NCI-H1417 (cell line): ENCODE measurements at places on chromosomes 1 and 21.
A peak's percentile ranks its signal among the peaks of the same experiment; 100 is the strongest.

GRCh38 chr1:209624558-209625549 lies 27.4 kb downstream of the LAMB3 start:
- no peak for DNase-seq

GRCh38 chr1:9809100-9809510 lies 14.7 kb downstream of the CLSTN1 start:
- DNase-seq: no peak

GRCh38 chr1:84170171-84170570 lies 26.1 kb downstream of the PRKACB start:
- no peak for DNase-seq

DNA sequence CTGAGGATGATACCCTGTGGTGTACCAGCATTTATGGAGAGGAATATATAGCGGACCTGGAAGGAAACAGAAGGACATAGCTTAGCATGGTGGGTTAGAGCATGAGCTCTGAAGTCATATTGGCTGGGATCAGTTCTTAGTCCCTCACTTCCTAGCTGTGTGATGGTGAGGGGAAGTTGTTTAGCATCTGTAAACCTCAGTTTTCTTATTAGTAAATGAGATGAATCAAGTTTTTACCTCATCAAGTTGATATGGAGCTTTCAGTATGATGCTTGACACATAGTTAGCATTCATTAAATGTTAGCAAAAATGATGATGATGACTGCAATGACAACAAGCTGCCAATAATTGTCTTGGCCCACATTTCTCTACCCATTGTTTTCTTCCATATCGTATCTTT lies 84.8 kb downstream of the NEK7 start:
- no peak for DNase-seq

DNA sequence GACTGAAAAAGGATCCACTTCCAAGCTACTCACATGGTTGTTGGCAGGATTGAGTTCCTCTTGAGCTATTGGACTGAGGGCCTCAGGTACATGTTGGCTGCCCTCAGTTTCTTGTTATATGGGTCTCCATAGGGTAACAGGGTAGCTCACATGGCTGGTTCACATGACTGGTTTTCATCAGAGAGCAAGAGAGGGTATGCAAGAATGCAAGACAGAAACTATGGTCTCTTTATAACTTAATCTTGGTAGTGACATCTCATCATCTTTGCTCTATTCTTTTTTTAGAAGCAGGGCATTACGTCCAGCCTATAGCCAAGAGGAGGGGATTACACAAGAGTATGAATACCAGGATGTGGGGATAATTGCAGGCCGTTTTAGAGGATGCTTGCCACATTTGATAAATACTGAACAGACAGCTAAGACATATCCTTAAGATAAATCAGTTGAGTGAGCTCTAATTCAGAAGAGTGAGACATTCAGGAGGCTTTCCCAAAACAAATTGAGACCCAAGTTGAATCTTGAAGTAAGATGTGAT lies 100.2 kb downstream of the HMCN1 start:
- DNase-seq: no peak

GRCh38 chr1:17976854-17977253 lies 130.7 kb upstream of the IGSF21 start:
- DNase-seq: no peak

DNA sequence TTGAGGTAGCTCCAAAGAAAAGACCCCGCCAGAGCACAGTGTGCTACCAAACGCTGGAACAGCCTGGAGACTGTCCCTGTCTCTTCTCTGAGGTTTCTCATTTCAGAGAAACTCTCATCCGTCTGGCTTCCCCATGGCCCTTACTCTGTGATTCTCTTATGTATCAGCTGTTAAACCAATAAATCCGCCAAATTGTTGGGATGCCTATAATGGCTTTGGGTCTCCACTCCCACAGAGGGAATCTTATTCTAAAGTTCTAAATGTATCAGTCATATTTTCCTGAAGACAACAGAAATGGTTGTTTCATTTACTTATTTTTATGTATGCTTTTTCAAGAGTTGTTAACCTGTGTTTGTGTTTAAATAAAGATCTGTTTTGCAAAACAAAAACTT lies 4.0 kb downstream of the ERG start:
- DNase-seq: no peak

GRCh38 chr1:157155658-157156057 lies 17.5 kb upstream of the ETV3 start:
- DNase-seq: no peak

DNA sequence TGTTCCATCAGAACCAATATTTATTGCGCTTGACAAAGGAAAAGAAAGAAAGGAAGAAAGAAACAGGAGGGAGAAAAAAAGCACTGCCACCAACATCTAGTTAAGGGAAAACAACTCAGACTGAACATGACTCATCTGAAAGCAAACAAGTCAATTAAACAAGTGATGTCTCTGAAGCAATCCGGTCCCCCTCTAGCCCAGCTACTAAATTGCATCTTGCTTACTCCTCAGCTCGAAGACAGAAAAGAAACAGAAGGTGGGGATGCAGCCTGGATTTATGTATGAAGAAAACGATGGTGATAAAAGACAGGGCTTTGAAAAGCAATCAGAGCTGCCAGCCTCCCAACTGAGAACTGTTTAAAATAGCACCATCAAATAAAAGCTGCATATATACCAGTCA lies 188.2 kb downstream of the OMA1 start:
- DNase-seq: no peak

- no peak for DNase-seq
Observed at GRCh38 chr1:47568763-47569162, 130.9 kb downstream of the FOXD2 start.

DNA sequence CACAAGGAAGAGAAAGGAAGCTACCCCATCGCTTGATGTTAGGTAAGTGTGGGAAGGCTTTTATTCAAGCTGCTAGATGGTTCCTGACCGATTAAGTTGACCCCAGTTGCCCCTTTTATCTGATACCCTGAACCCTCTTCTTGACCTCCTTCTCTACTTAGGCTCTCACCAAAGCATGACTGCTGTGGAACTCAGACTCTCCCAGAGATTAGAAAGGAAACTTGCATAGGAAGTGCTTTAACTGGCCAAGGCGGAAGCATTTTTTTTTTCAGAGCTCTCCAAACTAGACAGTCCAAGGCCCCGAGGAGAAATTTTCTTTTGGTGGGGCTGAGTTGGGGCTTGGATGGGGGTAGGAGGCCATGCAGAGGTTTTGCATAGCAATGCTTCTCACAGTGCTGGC lies 101.3 kb upstream of the USP24 start:
- no peak for DNase-seq

DNA sequence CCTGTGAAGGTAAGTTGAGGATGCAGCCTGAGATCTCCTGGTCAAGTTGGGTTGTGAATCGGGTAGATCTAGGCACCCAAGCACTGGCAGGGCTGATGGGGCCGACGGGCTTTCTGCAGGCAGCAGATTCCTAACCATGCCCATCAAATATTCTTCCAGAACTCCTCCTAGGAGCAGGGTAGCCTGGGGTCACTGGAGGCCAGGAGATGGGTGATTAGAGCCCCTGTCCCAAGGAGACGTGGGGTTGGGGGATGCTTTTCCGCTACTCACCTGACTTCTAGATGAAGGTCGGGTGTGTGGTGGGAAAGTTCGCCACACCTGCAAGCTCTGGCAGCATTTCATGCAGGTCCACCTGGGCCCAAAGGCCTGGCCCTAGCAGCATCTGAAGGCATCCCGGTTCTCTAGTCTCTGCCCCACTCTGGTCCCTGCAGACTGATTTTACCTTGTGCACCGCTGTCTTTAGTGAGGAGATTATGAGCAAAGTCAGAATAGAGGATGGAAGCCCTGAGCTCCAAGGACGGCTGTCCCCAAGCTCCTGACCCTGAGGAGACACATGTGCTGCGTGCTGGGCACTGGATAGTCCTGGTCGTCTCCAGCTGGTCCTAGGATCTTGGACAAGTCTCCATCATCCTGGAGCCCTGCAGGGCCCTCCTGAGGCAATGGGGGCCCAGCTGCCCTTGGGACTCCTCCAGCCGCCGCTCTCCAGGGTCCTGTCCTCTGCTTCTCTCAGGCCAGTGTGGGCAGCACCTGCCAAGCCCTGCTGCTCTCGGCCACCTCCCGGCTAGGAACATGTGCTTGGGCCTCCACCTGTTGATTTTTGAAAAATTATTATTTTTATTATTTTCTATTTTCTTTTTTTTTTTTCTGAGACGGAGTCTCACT lies 21.8 kb upstream of the C2CD2 start:
- no peak for DNase-seq

GRCh38 chr1:154765970-154766369 lies 104.1 kb downstream of the KCNN3 start:
- peak; percentile 49 for DNase-seq
